Activated CD8-positive, alpha-beta memory T cell treated with anti-CD3 and anti-CD28 coated beads for 48 hours (primary cell): ENCODE measurements at places on chromosomes 1 and 21.

- no peak for DNase-seq
Measured at GRCh38 chr1:118317842-118318614, 133.0 kb upstream of the SPAG17 start.

GRCh38 chr1:212042436-212042835 is 6.9 kb downstream of the DTL start:
- no peak for DNase-seq

- DNase-seq: no peak
Measured at GRCh38 chr1:205043866-205044265, 854 bp downstream of the CNTN2 start.

GRCh38 chr1:228824366-228824765 is 89.1 kb downstream of the RHOU start:
- DNase-seq: no peak

DNA sequence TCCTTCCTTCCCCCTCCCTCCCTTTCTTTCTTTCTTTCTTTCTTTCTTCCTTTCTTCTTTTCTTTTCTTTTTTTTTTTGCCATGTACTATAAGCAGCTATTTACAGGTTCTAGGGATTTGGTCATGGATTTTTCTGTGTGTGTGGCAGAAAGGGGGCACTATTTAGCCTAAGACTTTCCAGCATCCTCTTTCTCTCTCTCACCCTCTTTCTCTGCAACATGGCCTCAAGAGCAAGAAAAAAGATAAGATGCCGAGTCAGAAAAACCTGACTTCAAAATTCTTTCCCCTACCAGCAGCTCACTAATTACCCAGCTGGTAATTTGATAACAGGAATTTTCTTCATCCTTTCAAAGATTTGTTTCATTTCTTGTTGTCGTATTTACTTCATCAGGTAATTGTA is 458.3 kb upstream of the ADAMTS5 start:
- DNase-seq: no peak

GRCh38 chr1:114037631-114037890 is 58.3 kb downstream of the OLFML3 start:
- DNase-seq: no peak

GRCh38 chr21:29295066-29295650 is 3.6 kb upstream of the BACH1 start:
- no peak for DNase-seq

- DNase-seq: no peak
Measured at GRCh38 chr1:39671793-39672550, at the start of gene NT5C1A. Gene NT5C1A, minus strand, starts transcription at chr1:39672107. Its CDS starts 69 bp downstream, at chr1:39672038.

- DNase-seq: no peak
Measured at GRCh38 chr1:3073489-3074296, 4.7 kb downstream of the PRDM16 start.

DNA sequence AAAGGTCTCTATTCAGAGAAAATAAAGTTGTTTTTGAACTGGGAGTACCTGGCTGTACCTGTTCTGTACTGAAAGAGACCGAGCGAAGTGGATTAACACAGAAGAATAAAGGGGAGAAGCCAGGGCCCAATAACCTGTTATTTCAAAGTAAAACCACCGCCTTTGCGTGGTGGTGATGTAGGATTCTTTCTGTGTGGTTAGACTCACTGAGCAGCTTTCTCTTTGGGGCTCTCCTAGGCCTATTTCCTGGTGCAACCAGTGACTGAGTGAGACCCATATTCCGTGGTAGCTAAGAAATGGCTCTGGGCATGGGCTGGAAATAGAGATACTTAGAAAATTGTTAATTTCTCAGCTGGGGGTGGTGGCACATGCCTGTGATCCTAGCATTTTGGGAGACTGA is 99.9 kb downstream of the XCL2 start:
- DNase-seq: no peak

GRCh38 chr1:65421351-65422025 is 1.0 kb downstream of the LEPR start:
- no peak for DNase-seq

- DNase-seq: no peak
Measured at GRCh38 chr1:1439546-1440261, 4.2 kb downstream of the VWA1 start.

DNA sequence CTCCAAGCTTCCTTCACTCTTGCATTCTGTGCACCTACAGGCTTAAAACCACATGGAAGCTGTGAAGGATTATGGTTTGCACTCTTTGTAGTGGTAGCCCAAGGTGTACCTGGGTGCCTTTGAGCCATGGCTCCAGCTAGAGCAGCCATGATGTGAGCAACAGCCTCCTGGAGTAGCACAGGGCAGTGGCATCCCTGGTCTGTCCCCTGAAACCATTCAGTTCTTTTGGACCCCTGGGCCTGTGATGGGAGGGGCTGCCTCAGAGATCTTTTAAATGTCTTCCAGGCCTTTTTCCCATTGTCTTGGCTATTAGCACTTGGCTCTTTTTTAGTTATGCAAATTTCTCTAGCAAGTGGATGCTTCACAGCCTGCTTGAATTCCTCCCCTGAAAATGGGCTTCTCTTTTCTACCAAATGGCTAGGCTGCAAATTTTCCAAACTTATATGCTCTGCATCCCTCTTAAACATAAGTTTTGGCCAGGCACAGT is 47.4 kb downstream of the CLCA4 start:
- DNase-seq: no peak

DNA sequence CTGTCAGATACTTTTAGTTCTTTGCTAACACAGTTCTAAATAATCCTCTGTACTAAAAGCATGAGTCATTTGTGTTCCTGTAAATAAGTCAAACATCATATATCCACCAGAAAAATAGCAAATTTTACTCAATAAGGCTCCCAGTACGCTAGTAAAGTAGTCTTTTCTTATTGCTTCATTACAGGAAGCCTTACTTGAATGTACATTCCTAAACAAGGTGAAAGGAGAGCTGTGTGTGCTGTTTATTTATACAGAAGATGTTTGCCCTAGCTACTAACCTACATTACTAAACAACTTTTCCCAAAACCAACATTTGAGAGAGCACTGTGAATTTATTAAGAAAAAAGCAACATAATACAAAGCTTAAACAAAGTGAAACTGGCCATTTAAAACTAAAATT is 52.0 kb downstream of the ZNHIT6 start:
- no peak for DNase-seq

- no peak for DNase-seq
Measured at GRCh38 chr1:159746666-159747065, 32.3 kb upstream of the CRP start.

DNA sequence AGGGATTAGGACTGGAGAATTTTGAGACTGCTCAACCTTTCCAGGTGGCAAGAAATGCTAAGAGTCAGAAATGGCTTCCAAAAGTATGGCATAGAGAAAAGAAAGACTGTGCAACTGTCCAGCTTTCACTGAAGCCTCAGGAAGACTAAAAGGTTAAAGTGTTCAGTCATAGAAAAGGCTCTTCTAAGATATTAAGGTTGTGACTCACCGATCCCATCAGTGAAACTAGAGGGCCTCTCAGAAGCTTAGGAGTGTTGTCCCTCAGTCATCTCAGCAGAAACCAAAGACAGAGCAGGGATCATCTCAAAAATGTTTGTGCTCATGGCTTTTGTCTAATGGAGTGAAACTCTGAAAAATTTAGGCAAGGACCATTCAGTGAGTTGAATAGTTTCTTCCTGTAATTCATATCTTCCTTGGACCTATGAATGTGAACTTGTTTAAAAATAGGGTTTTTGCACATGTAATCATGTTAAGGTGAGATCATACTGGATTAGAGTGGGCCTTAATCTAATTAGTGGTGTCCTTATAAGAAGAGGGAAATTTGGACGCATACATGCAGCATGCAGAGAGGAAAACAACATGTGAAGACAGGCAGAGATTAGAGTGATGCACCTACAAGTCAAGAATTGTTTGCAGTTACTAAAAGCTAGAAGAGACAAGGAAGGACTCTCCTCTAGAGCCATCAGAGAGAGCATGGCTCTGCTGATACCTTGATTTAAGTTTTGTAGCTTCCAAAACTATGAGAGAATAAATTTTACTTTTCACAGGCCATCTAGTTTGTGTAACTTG is 71.3 kb downstream of the RPE65 start:
- no peak for DNase-seq

DNA sequence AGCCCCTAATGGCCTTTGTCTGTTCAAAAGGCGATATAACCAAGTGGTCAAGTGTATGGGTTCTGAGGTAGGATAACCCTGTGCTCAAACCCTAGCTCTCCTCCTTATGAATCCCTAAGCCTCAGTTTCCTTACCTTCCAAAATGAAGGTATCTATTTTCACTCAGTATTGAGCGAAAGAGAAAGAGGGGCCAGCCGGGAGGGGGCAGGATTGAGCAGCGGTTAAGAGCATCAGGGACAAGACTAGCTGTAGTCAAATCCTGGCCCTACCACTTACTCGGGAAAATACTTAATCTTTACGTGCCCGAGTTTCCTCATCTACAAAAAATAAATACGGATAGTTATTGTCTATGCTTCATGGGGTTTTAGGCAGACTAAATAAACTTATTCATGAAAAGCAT is 25.7 kb downstream of the LY9 start:
- DNase-seq: no peak

DNA sequence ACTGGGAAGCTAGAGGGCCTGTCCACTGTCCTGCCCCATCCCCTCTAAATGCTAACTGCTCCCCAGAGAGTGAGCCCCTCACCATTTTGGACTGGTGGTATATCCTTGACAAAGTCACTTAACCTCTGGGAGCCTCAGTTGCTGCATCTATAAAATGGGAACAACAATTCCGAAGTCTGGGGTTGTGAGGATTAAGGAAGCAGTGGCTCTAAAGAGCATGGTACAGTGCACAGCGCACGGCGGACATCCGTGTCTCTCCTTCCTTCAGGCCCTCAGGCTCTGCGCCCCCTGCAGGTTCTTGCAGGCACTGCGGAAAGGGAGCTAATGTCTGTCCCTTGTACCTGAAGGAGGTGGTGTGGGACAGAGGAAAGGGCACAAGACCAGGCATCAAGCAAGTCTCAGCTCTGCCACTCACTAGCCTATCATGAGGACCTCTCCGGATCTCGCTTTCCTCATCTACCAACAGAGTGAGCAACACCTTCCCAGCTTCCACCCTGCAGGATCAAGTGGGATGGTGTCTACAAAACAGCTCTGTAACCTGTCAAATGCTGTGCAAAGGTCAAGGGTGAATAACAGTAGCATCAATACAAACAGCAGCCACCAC is 20.1 kb downstream of the ECE1 start:
- peak; percentile 83 for DNase-seq

DNA sequence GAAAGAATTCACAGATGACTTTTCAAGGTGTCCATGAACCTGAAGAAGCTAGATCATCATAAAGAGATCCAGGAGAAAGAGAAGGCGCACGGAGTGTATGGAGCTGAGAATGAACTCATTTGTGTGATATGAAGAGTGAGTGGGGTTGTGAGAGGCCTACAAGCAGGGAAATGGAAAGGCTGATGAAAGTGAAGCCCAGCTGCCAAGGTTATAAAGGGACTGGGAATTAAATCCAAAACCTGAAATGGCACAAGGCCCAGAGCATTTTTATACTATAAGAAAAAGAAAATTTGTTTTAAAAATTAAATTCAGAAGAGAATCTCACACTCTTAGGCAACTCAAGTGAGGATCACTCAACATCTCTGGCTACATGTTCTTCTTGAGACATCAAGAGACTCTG is 43.4 kb downstream of the HSD3B1 start:
- no peak for DNase-seq

GRCh38 chr1:38848071-38848470 is 11.5 kb downstream of the RRAGC start:
- DNase-seq: no peak

DNA sequence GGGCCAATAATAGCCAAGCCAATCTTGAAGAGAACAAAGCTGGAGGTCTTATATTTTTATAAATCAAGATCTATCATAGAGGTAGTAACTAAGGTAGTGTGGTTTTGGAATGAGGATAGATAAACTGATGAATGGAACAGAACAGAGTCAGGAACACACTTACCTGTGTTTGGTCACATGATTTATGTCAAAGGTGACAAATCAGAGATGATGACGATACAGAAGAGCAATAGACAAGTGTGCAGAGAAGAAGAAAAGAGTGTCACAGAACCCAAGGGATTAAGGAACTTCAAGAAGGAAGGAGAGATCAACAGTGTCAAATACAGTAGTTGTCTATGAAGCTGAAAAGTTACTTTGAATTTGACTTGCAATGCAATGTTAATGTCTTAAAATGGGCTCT is 16.1 kb upstream of the CD34 start:
- no peak for DNase-seq

DNA sequence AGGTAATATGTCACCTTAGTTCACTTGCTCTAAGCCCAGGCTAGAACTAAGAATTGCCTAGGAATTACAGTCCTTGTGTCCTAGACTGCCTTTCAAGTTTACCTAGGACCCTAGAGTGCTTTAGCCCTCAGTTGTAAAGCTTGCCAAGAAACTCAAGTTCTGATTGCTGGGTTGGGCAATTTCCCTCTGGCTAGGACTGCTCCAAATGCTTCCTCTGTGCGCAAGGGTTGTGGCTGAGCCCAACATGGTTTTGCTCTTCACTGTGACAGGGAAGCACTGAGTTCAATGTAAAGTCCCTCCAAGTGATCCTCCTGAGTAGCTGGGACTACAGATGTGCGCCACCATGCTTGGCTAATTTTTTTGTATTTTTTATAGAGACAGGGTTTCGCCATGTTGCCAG is 102.3 kb upstream of the NEK7 start:
- DNase-seq: no peak

DNA sequence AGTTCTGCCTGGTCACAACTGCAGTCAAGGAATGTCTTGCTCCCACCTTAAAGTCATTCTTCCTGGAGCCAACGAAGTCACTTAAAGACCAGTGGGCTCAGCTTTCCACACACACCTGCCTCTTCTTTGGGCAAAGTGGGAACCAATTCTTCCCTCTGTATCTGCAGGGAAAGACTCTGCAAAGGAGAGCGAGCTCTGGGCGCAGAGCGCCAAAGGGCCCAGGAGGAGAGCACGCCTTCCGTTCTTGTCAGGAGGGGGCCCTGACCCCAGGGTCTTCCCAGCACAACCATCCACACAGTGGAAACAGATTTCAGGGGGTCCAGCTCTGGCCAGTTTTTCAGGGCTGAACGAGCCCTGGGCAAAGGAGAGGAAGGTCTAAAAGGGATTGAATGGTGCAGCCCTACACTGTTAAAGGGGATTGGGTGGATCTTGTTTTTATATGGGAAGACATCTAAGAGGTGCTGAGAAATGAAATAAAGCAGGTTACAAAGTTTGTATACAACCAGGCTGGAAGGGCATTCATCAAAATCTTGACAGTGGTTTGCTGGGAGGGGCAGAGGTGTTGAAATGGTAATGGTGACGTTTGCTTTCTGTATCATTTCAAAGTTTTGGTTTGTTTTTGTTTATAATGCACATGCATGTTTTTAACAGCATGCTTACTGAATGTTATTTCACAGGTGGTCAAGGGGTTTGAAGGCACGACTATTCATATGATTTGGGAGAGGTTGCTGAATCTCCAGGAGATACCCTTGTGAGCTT is 6.8 kb upstream of the OLIG2 start:
- no peak for DNase-seq

DNA sequence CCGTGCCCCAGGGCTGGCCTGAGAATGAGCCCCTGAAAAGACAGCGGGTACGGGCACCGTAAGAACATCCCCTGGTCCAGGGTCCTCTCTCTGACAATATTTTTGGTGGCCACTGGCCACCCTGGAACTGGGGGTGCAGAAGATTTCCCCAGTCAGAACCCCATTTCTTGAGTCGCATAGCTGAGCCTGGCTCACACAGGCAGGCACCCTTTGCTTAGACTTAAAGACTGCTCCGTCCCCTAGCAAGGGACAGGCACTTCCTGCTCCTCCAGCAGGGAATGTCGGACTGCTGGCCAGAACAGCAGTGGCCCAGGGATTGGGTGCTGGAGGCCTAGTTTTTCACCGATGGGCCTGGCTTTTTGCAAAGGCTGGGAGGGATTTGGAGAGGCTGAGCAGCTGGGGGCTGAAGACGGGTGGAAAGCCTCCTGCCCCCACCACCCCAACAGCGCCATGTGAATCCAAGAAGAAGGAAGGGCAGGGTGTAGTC is 4.3 kb downstream of the OLIG2 start:
- no peak for DNase-seq

GRCh38 chr1:37325509-37326437 is 148.6 kb upstream of the ZC3H12A start:
- no peak for DNase-seq
